ENCODE measurements at places on chromosomes 5 and 9.

GRCh38 chr9:131125038-131125287, 423 bp upstream of the NUP214 start:
- no peak for DNase-seq

- DNase-seq: no peak
These were observed 616.1 kb downstream of the DTWD2 start for GRCh38 chr5:118371973-118372831.

GRCh38 chr9:70563431-70564204, 149.2 kb upstream of the KLF9 start:
- peak; percentile 77 for DNase-seq

GRCh38 chr9:83714329-83714728, 6.6 kb upstream of the UBQLN1 start:
- DNase-seq: peak; percentile 43

DNA sequence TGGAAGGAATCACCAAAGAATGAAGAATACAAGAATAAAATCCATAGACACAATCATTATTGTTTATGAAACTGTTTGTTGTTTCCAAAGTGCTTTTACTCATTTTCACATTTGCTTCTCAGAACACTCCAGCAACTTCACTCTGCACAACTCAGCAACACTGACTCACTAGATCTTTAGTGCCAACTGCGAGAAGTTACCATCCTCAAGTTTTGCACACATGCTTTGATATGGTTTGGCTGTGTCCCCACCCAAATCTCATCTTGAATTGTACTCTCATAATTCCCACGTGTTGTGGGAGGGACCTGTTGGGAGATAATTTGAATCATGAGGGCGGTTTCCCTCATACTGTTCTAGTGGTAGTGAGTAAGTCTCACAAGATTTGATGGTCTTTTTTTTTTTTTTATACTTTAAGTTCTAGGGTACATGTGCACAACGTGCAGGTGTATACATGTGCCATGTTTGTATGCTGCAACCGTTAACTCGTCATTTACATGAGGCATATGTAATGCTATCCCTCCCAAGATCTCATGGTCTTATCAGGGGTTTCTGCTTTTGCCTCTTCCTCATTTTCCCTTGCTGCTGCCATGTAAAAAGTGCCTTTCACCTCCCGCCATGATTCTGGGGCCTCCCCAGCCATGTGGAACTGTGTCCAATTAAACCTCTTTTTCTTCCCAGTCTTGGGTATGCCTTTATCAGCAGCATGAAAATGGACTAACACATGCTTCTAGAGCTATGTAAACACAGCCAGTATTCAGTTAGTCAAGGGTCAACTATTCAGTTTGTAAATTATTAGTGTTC, 36.9 kb downstream of the CLINT1 start:
- no peak for DNase-seq

- no peak for DNase-seq
These were observed 719 bp downstream of the NOL8 start for GRCh38 chr9:92324431-92324830.

DNA sequence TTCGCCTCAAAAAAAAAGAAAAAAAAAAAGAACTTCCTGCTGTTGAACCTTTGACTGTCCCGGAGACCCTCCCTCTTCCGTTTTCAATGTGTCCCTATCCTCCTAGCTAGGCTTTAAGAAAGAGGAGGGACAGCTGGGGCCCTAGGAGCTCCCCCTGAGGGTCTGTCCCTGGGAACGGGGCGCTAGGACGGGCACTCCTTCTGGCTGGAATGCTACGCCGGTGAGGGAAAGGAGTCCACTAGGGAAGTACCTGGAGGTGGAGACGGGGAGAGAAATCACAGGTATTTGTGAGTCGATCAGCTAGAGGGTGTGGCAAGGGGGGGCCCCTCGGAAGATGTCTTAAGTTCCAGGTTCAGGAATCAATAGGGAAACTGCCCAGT, 4.6 kb downstream of the SIT1 start:
- DNase-seq: no peak

GRCh38 chr9:16612627-16613026, 257.8 kb downstream of the BNC2 start:
- peak; percentile 66 for DNase-seq
